Aorta (tissue), 5 donors: ENCODE measurements at places on chromosomes 7 and 10.

- DNase-seq: no peak
Observed at GRCh38 chr7:137691566-137691965, 155.2 kb downstream of the DGKI start.

DNA sequence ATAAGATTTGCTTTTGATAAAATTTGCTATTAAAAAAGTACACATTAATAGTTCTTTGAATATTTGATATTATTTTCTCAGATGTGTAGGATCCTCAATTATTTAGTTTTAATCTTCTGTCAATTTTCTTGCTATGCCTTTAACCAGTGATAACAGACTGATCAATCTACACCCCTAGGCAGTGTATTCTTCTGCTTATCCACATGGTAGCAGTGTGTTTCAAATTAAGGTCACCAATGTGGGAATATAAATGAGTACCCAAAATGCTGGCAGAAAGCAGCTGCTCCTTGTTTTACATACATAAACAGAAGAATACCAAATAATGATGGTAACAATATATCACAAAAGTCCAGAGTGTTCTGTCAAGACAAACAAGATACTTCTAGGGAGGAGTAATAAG lies 87.0 kb downstream of the SKAP2 start:
- DNase-seq: no peak

GRCh38 chr7:136146925-136147324 lies 169.8 kb upstream of the MTPN start:
- no peak for DNase-seq

GRCh38 chr10:1063232-1063865 lies 7.2 kb downstream of the WDR37 start:
- DNase-seq: no peak

GRCh38 chr7:55432939-55433784 lies 68.0 kb downstream of the LANCL2 start:
- no peak for DNase-seq

DNA sequence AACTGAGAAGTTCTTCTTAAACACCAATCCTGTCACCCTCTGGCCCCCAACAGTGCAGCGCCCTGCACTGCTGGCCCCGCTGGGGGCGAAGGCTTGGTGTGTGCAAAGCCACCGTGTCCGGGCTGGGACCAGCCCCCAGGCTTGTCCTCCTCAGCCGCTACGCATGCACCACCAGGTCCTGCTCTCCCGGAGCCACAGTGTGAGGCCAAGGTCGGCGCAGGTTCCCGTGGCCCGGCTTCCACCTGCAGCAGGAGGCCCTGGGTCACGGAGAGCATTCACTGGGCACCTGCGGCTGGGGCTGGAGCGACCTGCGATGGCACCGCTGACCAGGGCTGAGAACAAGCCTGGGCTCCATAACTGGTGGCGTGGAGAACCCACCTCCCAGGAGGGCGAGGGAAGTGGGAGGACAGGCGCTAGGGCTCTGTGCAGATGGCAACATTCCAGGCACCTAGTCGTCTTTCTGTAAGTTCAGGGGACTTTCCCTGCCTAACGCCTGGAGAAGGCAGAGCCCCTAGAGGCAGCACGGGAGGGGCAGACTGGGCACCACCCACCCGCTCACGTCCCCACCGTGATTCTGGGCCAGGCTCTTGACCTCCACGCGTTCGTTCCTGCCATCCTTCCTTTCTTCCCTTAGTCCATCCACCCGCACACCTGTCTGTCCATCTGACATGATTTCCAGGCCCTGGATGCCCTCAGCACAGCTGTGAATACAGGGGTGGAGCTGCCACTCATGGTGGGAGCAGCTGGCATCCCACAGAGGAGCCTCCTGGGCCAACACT lies 271.6 kb downstream of the ELFN1 start:
- DNase-seq: peak; percentile 72

DNA sequence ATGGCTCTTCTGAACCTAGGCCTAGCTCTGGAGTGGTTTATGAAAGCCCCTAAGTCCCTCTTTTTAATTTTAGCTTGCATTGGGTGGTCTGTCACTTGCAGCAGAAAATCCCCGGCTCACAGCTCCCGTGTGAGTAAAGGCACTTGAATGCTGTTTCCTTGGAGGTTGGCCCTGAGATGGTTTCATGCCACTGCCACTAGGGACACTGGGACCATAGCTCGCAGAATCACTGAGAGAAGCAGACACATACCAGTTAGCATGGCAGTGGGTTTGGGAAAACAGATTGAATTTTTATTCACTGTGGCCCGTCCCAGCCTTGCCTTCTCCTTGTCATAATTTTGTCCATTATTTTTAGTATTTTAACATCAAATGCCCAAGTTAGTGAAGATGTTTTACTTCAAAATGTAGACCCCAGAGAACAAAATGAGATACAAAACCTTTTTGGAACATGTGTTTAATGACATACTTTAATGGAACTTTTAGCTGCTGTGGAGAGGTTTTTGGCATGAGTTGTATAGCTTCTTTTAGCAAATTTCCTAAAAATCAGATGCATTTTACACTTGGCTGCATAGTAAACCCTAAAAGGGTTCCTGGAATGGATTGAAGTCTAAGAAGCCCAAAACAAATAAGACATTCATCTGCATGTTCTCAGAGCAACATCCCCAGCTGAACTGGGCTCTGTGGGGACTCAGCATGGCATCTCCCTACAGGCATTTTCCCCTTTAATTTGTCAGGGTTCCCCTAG lies 259.7 kb upstream of the PITRM1 start:
- no peak for DNase-seq

DNA sequence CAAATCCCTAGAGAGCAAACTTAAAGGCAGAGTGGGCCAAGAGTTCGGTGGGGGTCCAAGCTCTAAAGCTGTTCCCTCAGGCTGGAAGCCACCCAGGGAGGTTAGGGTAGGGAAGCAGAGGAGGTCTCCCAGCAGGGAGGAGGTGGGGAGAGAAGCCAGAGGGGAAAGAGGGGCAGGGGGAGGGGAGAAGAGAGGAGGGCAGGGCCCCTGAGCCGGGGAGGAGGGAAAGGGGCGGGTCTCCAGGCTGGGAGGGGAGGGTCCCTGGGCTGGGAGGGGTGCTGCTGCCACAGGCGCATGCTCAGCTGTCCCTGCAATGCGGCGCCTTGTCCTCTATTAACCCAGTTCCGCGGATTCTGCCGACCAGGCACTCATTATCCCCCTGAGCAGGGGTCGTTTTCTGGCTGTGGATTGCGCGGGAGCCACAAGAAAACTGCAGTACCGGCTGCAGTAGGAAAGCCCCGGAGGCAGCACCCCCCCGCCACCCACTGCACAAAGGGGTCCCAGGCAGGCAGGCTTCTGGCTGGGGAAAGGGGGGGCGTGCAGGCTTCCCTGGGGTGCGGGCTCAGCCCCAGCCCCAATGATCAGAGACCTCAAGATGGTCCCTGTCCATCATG lies 49.3 kb downstream of the CAMK2B start:
- DNase-seq: peak; percentile 60

- DNase-seq: no peak
Observed at GRCh38 chr10:129459762-129460539, 7.1 kb upstream of the MGMT start.

DNA sequence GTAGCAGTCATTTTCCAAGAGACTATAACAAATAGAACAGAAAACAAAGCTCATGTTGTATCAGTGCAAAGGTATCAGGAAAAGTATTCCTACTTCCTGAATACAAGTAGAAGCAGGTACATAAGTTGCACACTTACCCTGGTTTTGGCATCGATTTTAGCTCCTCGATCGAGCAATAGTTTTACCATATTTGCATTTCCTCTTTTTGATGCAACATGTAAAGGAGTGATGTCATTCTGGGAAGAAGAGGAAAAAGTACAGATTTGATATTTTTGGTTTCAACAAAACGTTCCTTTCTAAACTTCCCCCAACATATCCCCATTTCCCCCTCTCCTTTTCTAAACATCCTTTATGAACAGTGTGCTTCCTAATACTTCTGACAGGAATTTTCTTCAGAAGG lies 155.1 kb downstream of the ANK3 start:
- no peak for DNase-seq

DNA sequence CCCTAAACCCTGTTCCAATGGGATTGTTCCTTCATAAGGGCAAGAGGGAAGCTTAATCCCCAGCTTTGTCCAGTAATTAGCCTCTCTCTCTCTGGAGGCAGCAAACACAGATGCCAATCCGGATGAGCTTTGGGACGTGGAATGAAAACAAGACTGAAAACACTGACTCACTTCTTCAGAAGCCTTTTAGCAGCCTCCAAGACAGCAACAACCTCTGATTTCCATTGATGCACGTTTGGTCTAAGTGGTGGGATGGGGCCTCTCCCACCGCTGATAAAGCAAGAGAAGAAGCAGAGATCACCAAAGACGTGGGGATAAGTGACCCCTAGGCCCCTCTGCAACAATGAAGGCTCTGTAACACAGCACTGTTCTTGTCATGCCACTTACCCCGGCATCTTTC lies 5.8 kb upstream of the GFRA1 start:
- DNase-seq: no peak

DNA sequence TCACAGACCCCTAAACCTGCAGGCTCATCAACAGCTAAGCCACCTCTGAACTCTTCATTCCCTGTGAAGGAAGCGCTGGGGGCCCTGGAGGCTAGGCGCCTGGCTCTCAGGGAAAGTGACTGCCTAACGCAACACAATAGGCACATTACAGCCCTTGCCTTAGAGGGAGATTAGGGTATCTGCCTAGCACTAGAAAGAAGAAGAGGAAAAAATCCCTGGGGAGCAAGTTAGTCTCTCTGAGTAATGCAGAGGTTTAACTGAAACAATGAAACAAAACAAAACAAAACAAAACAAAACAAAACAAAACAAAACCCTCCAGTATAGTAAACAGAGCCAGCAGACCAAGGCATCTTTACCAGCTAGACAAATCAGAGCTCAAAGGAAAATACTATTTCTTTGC lies 2.6 kb downstream of the ZNF777 start:
- DNase-seq: no peak

- no peak for DNase-seq
Observed at GRCh38 chr10:59585046-59585700, 124.5 kb downstream of the SLC16A9 start.

DNA sequence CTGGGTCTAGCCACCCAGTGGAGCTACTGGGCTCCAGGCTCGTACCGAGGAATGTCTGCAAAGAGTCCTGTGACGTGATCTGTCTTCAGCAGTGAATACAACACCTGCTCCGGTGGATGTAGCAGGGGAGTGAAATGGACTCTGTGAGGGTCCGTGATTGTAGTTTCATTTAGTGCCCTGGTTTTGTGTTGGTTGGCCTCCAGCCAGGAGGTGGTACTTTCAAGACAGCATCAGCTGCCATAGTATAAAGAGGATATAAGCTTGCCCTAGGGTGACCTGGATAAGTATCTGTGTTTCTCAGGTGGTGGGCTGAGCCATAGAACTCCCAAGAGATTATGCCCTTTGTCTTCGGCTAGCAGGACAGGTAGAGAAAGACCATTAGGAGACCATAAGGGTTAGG lies 24.6 kb upstream of the WNT2 start:
- DNase-seq: no peak

- DNase-seq: peak; percentile 30
Observed at GRCh38 chr7:47480576-47481538, 101.1 kb downstream of the TNS3 start.

DNA sequence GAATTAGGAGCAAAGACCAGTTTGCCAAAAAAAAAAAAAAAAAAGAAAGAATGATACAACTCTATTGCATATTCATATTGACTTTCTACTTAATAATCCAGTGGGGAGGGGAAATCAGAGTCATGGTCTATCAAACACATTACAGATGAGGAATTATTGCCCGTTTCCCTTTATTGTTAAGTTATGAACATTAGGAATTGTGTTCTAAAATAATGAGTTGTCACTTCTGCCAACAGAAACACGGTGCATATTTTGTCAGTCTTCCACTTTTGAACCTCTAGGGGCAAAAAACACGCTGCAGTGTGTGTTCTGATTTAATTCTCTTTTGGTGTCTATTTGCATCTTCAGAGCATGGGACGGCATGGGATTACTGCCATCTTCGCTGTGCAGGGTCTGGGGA lies 115.7 kb upstream of the RHOBTB1 start:
- DNase-seq: no peak

GRCh38 chr7:48901966-48902365 lies 22.4 kb upstream of the CDC14C start:
- no peak for DNase-seq

DNA sequence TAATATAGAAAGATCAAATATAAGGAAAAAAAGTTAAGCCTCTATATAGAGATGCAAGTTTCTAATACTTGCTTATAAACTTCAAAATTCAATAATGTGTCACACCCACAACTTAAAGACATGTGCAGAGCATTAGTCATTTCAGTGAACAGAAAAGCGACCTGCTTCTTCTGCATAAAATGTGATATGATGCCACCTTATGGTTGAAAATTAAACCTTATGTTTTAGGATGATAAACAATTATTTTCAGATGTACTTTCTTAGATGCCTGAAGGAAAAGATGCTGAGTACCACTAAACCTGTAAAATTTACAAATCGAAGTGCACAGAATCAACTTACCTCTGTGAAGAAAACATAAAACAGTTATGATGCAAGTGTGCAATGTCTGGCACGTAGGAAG lies 96.0 kb downstream of the MTERF1 start:
- no peak for DNase-seq

- no peak for DNase-seq
Observed at GRCh38 chr7:106813705-106814305, 51.3 kb upstream of the PIK3CG start.
